ENCODE measurements at places on chromosomes 4 and X.

DNA sequence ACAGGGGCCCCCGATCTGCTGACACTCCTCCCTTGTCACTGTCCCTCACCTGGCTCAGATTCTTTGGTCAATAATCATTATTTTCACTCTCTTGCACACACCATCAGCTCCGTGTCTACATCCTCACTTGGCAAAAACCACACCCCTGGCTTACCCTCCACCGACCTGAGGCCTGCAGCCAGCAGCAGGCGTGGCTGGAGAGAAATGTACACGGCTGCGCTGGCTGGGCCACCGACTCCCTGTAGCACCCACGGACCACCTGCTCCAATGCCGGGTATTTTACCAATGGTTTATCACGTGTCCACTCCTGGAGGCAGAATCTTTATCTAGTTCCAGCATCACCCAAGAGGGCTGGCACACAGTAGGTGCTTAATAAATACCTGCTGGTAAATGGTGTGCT lies 98.4 kb downstream of the WFS1 start:
- no peak for DNase-seq

GRCh38 chr4:2630556-2631273 lies 94.3 kb downstream of the FAM193A start:
- DNase-seq: no peak

GRCh38 chr4:78057600-78058550 lies 752 bp downstream of the FRAS1 start:
- DNase-seq: no peak

DNA sequence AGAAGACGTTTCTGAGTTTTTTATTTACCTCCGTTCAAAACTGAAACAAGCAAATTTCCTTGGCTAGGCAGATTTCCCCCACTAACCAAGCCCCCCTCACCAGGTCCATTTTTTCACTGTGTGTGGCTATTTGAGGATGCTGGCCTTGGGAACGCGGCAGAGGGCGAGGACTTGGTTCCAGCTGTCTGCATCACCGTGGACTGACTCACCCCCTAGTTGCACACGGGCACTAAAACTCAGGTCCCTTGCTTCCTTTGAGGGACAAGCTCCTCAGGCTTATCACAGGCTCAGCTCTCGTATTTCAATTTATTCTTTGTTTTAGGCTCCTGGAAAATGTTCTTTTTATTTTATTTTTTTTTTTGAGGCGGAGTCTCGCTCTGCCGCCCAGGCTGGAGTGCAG lies 8.4 kb upstream of the MTNR1A start:
- DNase-seq: no peak

DNA sequence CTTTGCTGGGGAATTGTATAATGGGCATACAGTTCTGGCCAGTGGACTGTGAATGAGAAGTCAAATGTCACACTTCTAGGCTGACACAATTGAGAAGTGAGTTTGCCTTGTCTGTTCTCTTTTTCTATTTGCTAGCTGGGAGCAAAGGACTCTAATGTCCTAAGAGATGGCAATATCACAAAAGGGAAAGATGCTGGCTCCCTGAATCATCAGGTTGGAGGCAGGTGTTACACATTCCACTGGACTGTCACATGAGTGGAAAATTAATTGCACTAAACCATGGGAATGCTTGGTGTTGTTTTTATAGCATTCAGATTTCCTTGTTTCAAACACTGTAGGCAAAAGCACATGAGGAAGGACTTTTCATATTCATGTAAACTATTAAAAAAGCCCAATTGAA lies 388.3 kb downstream of the ADAM29 start:
- no peak for DNase-seq

DNA sequence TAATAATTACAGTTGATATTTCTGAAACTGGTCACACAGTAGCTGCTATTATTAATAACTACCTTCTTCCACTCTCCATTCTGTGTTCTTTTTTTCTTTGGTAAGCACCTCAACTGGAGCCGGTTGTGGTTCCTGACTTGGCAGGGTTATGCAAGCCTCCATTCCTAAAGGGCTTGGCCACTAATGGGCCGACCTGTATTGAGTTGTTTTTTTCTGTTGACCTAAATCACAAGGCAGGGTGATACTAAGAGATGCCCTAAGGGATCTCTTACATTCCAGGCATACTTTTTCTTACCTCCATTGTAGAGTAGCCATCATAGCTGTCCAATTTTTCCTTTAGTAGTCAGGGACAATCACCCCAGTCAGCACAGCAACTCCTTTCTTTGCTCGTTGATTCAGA lies 1295.8 kb upstream of the ADGRL3 start:
- DNase-seq: no peak

DNA sequence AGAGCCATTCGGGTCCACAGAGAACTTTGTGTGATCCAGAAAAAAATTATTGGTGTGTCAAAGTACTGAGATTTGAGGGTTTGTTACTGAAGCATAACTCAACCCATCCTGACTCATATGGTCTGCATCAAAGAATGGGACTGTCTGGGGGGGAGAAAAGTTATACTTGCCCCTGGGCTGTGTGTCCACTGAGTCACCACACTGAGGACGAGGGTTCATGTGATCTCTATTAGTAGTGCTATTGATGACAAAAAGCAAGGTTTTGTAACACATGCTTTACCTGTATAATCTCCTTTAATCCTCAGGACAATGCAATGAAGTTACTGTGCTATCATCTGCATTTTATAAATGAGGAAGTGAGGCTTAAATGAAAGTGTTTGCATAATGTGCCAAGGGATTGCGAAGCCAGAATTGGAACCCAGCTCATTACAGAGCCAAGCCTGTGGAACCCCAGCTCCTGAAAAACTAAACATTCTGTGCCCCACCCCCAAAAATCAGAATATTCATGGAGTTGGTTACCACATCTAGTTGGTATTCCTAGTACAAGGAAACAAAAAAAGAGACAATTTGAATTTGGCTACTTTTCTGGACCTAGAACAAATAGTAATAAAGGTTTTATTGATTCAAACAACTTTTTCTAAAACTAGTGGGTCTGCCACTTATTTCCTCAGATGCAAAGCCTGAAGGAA lies 31.2 kb downstream of the CCDC149 start:
- no peak for DNase-seq

DNA sequence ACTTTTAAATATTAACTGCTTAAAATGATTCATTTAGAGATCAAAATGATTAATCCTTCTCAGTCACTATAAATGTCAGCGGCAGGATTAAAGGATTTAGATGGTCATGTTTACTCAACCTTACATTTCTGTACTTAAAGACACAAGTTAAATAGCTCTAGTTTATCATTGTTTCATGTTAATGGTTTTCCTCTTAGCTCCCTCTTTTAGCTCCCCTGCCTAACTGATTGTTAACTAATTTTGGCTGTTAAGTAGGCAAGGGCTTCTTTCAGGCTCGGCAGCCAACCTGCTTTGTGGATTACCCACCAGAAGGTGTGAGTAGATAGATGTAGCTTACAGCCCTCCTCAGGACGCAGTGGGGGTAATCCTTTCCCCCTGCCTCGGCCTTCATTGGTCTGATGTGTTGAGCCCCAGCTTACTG lies 96.0 kb downstream of the TENM3 start:
- no peak for DNase-seq

Measured in stimulated activated CD8-positive, alpha-beta memory T cell treated with anti-CD3 and anti-CD28 coated beads, Interleukin-15, amount 100 ng/mL, for 4 hours (primary cell).